ENCODE measurements at places on chromosomes 11 and 22.

DNA sequence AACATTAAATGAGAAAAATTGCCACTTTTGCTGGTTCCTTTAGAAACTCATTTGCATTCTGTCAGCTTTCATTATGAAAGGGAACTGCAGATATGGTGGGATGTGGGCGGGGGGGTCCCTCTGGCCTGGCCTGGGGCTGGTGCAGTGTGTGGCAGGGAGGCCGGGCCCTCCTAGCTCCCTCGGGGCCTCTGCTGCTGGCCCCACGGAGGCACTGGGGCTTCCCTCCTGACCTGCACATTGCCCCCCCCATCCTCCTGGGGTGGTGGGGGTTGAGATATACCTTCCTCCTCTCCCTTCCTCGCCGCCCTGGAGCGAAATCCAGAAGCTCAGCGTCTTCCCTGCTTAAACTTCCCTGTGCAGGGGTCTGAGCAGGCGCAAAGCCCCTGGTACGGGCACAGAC lies 1005.9 kb downstream of the BRD1 start:
- no peak for DNase-seq

GRCh38 chr11:118635642-118636041 lies 28.2 kb downstream of the PHLDB1 start:
- DNase-seq, result peak; percentile 13

DNA sequence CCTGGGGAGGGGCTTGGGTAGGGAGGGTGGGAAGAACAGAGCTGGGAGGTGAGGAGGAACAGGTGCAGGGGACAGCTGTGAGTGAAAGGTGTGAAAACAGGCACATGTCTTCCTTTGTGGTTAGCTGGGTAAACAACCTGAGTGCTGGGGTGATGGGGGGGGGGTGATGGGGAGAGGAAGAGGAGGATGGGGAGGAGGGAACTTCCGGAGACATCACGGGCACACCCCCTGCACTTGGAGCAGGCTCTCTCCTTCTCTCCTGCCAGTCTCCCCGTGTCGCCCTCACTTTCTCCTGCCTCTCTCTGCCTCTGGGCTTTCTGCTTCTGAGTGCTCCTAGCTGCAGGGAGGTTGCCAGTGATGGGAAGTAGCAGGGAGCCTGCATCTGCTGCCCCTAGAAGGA lies 8.8 kb downstream of the CXCR5 start:
- peak; percentile 86 for DNase-seq

DNA sequence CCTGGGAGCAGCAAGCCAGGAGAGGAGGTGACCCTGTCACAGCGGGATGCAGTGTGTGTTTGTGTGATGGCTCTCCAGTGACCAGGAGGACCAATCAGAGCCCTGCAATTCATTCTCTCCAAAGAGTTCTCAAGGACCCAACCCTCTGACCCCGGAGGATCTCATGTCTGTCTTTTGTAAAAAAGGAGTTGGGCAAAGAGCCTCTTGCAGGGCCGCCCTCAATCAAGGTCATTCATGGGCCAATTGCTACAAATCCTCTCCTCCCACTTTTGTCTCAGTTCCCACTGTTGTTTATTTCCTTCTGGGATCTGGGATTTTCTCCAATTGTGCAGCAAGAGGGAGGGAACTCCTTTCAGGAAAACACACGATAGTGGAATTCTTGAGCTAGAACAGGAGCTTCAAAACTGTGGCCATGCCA lies 4.0 kb downstream of the TECTA start:
- DNase-seq, result no peak

DNA sequence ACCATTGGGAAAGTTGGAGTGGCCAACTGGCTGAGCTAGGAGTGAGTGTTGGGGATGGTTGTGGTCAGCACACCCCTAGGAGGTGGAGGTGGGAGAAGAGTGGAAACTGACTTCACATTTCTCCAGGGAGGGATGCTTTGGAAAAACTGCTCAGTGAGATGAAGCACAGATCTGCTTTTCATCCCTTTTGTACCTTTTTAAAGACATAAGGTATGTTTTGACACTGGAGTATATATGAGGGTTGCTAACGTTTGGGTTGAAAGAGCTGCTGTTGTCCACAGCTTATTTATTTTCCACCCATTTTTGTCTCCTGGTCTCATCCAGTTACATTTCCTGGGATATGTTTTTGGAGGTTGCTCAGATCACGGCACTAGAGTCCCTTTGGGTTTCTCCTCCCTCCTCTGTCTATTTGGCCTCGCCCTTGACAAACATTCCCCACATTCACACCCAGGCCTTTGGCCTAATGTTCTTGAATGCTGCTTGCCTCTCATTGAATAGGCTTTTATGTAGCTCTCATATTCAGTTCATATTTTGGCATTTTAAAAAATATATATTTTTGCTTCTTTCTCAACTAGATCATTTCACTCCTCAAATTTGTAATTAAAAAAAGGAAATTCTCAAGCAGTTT lies 8.3 kb downstream of the SREBF2 start:
- DNase-seq, result peak; percentile 45

GRCh38 chr11:100498780-100499179 lies 188.3 kb upstream of the ARHGAP42 start:
- no peak for DNase-seq

GRCh38 chr22:39144101-39144767 lies 8.2 kb downstream of the CBX7 start:
- peak; percentile 53 for DNase-seq

GRCh38 chr11:32643526-32643925 lies 59.9 kb downstream of the EIF3M start:
- no peak for DNase-seq

DNA sequence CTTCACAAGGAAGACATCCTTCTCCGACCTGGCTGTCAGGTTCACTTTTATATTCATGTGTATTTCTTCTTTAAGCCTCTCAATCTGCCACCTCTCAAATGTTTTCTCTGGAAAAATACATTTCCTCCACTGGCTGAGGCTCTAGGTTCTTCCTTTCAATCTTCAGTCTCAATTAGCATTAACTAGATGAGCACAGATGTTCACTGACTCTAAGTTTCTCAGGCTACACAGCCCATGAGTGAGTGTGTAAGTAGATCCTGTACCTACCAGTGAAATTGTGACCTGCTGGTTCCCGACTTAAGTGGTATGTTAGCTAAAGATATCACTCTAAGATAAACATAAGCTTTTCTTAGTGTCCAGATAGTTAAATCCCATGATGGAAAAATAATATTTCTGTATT lies 206.9 kb downstream of the ADAMTS15 start:
- DNase-seq, result peak; percentile 31

DNA sequence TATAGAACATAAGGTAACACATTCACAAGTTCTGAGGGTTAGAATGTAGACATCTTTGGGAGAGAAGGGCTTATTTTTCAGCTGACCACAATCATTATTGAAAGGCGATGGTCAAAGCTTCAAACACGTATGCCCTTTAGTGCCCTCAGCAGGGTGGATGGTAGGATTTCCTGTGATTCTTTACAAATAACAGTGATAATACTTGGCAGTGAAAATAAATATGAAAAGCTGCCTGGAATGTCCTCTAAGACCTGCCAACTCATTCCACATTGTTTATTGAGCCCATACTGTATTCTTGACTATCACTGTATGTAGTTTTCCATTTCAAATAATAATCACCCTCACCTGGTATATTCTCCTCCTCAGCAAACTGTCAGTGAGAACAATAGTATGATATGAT lies 13.7 kb upstream of the MPEG1 start:
- DNase-seq, result no peak

- no peak for DNase-seq
These were observed 466.3 kb downstream of the GUCY1A2 start for GRCh38 chr11:106551744-106552673.

GRCh38 chr11:100876815-100877520 lies 189.9 kb downstream of the ARHGAP42 start:
- peak; percentile 49 for DNase-seq

DNA sequence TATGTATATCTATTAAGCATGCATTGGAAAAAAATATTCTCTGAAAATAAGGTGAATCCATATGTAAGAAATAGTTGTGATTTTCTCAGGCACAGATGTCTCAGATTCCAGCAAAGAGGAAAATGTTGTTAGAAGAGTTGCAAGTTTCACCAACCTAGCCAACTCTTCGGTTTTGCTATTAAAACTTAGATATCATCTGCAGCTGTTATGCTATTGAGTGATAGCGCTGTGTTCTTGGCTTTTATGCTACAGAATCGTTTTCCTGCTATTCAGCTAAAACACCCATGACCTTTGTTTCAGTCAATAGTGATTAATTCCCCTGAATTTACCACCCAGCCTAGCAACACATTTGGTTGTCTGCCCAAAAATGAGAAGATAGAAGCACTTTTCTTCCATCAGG lies 795.6 kb upstream of the ANO3 start:
- DNase-seq, result no peak

- DNase-seq, result peak; percentile 98
These were observed 648 bp upstream of the NUDT8 start for GRCh38 chr11:67630228-67630942.

GRCh38 chr11:726278-727220 lies 20.5 kb downstream of the EPS8L2 start:
- DNase-seq, result peak; percentile 95

- no peak for DNase-seq
These were observed 5.6 kb downstream of the EXT2 start for GRCh38 chr11:44101098-44101497.

GRCh38 chr11:74388678-74389327 lies 9.4 kb downstream of the PGM2L1 start:
- DNase-seq, result peak; percentile 88

DNA sequence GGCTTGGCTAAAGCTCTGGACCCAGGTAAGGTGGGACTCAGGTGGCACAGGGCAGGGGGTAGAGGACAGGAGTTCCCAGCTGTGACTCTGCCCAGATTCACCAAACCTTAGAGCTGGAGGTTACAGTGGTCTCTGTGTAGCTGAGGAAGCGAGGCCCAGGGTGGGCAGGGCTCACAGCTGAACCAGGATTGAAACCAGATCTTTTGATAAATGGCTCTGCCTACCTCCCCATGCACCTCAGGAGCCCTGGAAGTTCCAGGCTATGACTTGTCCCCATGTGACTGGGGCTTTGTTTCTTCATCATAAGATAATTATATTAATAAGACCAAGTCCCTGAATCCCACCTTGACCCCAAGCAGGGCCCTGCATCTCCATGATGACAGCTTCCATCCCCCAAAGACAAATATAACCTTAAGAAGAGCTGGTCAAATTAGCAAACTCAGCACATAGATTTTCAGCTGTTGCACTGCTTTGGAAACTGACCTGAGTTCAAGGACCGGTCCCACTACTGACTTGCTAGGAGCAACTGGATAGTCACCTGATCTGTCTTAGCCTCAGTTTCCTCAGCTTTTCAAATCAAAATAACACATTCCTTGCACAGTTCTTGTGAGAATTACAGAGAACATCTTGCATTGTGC lies 21.3 kb upstream of the TSKU start:
- DNase-seq, result peak; percentile 55

DNA sequence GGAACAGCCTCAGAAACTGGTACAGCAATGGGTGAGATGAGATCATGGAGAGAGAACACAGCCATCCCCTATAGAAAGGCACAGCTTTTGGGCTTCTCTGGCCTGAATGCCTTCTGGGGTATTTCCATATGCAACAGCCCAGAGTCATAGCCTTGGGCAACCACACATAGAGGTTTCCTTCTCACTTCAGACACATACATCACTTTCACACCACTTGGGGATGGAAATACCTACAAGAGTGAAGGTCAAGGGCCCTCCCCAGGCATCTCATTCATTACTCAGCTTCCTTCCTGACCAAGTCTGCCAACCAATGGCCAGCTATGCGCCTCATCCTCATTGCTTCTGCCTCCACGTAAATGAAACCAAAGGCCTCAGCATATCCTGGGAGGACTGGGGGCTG lies 17.7 kb upstream of the OLFML1 start:
- DNase-seq, result no peak

DNA sequence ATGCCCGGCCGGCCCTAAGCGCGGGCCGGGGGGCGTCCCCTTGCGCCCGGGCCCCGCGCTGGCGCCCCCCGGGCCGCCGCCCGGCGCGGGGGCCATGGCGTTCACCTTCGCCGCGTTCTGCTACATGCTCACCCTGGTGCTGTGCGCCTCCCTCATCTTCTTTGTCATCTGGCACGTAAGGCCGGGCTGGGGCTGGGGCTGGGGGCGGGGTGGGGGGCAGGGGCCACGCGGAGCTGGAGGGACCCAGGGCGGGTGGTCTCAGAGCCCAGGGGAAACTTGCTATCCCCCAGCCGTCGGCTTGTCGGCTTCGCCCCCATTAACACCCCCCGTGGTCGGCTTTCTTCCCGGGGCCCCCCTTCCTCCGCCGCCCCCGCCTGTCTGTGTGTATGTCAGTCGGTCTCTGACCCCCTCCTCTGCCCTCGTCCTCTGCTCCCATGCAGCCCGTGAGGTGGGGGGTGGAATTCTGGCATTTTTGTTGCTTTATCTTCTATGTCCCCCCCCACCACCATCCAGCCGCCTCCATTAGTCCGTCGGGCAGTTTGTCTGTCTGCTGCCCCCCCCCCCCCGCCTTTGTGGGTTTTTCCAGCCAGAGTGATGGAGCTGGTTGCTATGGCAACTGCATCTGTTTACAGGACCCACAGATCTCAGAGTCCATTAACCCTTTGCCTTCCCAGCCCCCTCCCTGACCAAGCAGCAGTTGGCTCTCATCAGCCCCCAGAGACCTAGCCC lies 552 bp downstream of the CNIH2 start:
- DNase-seq, result peak; percentile 60

GRCh38 chr11:57353446-57353845 lies 15.3 kb downstream of the P2RX3 start:
- no peak for DNase-seq

DNA sequence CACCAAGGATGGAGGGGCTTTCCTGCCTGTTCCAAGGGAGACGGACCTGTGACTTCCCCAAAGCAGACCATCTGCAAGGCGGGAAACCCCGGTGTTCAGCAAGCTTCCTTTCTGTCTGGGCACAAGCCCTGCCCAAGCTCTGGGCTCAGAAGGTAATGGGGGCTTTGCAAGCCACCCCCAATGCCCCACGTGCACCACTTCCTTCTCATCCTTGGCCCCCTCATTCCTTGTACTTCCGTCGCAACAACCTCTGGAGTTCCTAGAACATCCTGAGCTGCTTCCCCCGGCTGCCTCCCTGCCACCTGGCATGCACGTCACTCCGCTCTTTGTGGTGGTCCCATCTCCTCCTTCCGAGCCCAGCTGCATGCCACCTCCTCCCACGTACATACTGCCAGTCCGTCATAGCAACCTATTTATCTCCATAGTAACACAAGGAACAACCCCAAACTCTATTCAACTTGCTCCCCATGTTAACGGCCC lies 3.9 kb downstream of the MYEOV start:
- no peak for DNase-seq

DNA sequence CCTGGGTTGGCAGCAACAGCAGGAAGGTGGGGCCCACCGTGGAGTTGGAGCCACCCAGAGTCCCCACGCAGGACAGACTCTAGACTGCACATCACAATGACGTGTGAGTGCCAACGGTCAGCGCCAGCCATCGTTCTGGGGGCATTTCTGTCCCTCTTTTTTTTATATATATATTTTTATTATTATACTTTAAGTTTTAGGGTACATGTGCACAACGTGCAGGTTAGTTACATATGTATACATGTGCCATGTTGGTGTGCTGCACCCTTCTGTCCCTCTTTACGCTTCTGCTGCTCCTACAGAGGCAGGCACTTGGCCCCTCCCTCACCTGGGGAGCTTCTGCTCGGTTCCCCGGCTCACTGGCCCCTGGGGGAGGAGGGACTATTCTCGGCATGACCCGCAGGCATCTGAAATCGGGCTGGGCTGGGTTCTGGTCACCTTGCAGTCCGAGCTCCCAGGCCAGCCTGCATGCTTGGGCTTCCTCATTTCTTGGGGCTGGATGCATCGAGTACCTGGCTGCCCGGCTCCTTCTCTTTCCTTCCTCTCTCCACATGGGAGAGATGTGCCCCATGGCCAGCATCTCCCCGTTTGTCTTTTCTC lies 787.4 kb downstream of the TBC1D22A start:
- DNase-seq, result no peak

- no peak for DNase-seq
These were observed 6.5 kb downstream of the METTL15 start for GRCh38 chr11:28114731-28115130.

- peak; percentile 48 for DNase-seq
These were observed 107.8 kb downstream of the ZBTB16 start for GRCh38 chr11:114167355-114167754.

Measured in NCI-H69 (cell line).